ENCODE measurements at places on chromosomes 13 and 19.

GRCh38 chr13:108597943-108598342, 31.5 kb upstream of the MYO16 start:
- no peak for DNase-seq

DNA sequence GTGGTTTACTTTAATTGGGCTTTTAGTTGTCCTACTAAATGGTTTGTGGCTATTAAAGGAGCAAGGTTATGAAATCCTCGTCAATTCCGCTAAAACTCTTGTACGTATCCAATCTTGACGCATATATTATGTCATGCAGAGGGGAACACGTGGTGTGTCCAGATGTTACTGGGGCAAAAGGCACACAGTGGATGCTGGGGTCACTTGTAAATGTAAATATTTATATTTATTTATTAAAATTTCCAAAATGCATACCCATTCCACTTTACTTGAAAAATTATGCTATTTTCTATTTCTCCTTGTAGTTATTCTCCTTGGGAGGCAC, 36.7 kb upstream of the SLC46A3 start:
- no peak for DNase-seq

GRCh38 chr19:49116544-49116943, 2.4 kb downstream of the LIN7B start:
- DNase-seq: no peak

DNA sequence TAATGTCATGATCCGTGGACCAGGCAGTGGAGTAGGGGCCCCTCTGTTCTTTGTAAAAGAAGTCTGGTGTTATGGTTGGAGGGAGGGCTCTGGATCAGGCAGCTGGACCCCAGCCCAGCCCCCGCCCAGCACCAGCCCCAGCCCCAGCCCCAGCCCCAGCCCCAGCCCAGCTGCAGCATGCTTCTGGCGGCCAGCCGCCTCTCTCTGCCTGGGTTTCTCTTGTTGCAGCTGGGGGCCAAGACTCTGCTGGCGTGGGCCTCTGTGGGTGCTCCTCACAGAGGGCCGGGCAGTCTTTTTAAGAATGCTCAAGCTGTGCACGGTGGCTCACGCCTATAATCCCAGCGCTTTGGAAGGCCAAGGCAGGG, 17.9 kb downstream of the DOT1L start:
- no peak for DNase-seq

DNA sequence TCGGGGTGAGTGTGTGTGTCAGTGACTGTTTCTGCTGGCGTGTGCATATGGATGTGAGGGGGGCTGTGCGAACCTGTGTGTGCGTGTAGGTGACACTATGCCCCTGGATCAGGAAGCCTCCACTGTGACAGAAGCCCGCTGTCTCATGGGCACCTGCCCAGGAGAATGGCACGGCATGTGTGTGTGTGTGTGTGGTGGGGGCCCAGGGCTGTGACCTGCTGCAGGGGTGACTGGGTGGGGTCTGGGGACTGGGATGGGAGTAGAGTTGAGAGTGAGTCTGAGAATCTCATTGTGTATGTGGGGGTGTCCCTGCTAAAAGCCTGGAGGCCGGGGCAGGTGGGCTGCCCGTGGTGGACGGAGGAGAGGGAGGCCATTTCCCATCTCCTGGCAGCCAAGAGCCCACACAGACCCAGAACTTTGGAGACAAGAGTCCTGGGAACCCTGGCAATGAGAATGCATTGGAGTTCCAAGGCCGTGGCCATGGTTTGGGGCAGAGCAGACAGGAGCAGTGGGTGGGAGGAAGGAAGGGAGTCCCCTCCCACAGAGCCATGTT, 6.4 kb upstream of the TPM4 start:
- DNase-seq: no peak

- peak; percentile 25 for DNase-seq
Observed at GRCh38 chr13:42836930-42837690, 55.7 kb downstream of the FAM216B start.

- peak; percentile 100 for DNase-seq
Observed at GRCh38 chr19:49363268-49364082, at the start of gene DKKL1. TSS of gene DKKL1 (plus strand) at chr19:49363877. CDS start at chr19:49363999, 122 bp downstream.

Data from neural progenitor cell (in vitro differentiated cells).